ENCODE measurements at places on chromosomes 3 and 15.

DNA sequence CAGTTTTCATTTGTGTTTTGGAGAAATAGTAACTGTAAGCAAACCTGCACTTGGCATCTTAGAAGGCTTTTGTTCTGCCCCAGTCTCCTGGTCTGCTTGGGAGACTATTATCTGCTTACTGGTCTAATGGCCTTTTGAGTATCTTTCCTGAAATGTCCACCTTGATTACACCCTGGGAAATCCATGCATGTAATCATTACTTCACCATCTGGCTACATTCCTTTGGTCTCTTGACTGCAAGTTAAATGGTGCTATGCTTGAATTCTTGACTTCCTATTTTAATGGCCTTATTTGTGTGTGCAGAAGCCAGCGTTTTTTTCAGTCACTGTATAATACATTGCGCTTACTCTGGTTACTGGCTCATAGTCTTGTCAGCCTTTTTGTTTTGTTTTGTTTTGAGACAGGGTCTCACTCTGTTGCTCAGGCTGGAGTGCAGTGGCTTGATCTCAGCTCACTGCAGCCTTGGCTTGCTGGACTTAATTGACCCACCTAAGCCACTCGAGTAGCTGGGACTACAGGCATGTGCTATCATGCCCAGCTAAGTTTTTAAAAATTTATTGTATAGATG is 30.0 kb downstream of the CHD2 start:
- no peak for DNase-seq

GRCh38 chr15:87871731-87872320 is 384.7 kb downstream of the NTRK3 start:
- DNase-seq, result no peak

DNA sequence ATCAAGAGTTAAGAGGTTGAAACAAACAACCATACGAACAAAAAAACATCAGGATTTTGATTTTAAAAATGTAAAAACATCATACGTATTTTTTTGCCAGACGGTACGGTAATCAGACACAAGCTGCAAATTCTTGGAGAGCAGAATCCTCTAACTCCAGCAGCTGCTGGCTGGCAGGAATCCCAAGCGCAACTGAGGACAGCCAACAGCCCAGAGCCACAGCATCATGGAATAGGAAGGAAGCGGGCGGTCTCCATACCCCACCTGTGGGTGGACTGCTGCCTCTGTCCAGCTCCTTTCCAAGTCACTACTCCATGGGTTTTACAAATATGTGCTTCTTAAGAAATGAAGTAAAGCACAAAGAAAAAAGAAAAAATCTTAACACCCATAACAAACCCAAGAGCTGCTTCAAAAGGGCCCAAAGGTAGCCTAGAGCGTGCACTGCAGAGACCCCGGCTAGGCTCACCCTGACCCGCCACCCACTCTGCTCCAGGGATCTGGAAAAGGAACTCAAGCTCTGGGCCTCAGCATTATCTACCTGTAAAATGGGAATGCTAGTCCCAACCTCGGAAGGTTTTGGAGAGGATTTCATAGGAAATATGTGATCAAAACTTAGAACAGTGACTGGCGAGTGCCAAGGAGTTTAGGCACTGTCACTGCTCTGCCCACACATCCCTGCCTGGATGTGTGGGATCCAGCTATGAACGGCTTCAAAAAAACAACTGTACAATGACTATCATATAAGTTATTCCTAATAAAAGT is 33.4 kb downstream of the ZXDC start:
- DNase-seq, result no peak

DNA sequence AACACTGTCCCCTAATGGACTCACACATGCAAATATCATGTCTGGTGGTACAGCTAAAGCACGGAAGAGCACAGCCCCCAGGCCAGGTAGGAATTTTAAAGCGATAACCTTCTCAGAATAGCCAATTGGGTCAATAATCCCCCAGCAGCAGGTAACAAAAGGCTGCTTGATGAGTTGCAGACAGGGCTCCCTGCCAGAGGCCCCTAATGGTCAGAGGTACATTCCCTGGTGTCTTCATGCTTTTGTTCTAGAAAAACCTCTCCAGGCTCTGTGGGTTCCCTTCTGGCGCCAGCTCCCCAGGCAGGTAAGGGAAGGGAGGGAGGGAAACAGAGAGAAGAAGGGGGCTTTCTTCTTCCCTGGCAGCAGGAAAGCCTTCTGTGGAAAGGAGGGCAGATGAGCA is 43.4 kb upstream of the PRTG start:
- DNase-seq, result no peak

DNA sequence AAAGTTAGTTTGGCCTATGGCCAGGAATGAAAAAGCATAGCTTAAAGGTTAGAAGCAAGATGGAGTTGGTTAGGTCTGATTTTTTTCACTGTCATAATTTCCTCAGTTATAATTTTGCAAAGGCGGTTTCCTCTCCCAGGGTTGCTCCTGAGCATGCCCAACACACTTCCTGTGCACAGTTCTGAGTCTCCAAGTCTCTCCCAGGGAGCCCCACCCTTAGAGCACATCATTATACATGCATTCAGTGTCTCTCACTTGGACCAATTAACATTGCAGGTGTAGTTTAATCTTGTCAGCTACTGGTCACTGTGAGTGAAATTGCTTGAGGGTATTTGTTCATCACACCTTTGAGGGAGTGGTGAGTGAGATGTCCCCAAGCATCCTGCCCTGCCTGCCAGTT is 96.0 kb upstream of the ATP10A start:
- DNase-seq, result no peak

- no peak for DNase-seq
These were observed 128.5 kb downstream of the LSAMP start for GRCh38 chr3:116316771-116317170.

DNA sequence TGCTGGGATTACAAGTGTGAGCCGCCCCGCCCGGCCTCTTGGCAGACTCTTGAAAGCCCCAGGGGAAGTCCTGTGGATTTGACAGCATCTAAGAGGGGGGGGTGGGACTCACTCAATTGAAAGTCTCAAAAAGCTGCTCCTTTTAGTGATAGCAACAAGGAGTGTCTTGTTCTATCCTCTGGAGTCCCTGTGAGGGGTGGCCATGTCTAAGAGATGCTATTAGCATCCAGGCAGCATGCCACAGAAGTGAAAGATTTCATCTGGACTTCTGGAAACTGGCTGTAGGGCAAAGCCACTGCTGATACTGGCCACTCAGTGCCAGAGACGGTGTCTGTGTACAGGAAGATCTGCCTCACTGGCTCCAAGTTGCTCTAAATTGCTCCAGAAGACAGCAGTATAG is 74.0 kb downstream of the DHX36 start:
- no peak for DNase-seq

- DNase-seq, result no peak
These were observed 42.4 kb downstream of the TIGIT start for GRCh38 chr3:114336122-114336697.

DNA sequence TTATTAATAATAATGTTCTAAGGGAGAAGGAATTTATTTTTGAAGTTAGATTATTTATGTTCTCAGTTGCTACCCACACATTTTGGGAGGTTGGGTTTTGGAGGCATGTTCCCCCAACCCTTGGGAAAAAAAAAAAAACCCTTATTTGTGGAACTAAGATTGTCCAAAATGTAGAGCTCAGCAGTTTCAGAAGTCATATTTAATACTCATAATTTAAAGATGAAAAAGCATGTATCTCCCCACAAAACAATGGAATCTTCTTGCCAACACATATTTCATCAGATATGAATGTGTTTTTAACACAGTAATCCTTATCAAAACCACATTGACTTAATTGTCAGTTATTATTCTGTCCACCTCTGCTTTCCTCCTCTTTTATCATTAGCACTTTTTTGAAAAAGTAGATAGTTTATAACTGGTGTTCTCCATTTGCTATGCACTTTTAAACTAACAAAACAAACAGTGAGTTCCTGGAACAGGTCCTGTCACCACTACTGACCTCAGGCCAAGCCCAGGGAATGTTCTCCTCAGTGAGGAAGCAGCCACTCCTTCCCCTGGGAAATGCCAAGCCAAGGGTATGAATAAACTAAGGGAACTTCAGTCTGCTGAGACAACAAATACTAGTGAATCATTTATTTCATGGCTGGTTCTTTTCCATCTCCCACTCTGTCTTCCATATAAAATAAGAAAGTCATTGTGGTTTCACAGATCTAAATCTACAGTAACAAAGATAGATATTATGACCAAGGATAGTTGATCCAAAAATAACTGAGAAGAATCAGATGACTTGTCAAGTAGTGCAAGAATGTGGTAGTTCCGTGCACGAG is 414.4 kb upstream of the ALCAM start:
- no peak for DNase-seq

GRCh38 chr15:80485370-80486164 is 81.4 kb downstream of the ARNT2 start:
- DNase-seq, result peak; percentile 53

GRCh38 chr3:182618981-182619591 is 174.2 kb upstream of the ATP11B start:
- DNase-seq, result no peak

DNA sequence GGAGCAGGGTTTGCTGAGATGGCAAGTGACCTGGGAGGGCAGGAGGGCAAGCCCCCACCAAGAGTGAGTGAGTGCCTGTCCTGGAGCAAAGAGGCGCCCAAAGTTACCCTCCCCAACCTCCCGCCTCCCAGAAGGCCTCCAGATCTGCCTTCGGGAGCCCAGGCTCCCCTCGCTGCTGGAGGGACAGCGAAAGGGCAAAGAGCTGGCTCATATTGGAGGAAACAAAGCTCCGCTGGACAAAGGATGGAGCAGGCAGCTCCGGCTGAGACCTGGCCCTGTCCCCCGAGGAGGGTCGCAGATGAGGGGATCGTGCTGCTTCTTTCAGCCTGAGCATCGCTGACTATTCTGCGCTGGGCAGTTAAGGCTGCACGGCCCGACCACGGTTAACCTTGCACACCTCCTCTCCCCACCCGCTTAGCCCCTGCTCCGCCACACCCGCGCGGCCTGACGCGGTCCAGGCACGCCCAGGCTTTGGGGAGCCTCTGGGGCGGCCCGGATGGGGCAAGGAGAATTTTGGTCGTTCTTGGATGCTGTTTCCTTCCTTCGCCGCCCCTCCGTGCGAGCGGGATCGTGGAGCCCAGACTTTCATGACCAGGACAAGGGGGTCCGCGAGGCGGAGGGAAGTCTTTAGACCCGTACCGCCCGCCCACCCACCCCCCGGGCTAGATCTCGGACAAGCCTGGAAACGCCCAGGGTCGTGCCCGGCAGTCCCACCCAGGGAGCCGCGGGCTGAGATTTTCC is 651 bp downstream of the PLCD1 start:
- no peak for DNase-seq

- no peak for DNase-seq
These were observed 142.1 kb downstream of the RBPMS2 start for GRCh38 chr15:64633332-64633731.

GRCh38 chr3:135739779-135740178 is 225.7 kb upstream of the PPP2R3A start:
- no peak for DNase-seq

GRCh38 chr3:126607214-126607908 is 47.6 kb downstream of the TXNRD3 start:
- DNase-seq, result no peak

GRCh38 chr15:89648106-89649012 is 6.9 kb downstream of the KIF7 start:
- no peak for DNase-seq
